ENCODE measurements at places on chromosomes 2 and 18. TPM values are rescaled to one million over a fixed set of nuclear protein-coding genes. Genes with fewer than 3 reads are reported as not detected.
A peak's percentile ranks its signal among the peaks of the same experiment; 100 is the strongest.

GRCh38 chr2:76280686-76281085 is 570.0 kb upstream of the GCFC2 start:
- ATAC-seq: peak; percentile 92

DNA sequence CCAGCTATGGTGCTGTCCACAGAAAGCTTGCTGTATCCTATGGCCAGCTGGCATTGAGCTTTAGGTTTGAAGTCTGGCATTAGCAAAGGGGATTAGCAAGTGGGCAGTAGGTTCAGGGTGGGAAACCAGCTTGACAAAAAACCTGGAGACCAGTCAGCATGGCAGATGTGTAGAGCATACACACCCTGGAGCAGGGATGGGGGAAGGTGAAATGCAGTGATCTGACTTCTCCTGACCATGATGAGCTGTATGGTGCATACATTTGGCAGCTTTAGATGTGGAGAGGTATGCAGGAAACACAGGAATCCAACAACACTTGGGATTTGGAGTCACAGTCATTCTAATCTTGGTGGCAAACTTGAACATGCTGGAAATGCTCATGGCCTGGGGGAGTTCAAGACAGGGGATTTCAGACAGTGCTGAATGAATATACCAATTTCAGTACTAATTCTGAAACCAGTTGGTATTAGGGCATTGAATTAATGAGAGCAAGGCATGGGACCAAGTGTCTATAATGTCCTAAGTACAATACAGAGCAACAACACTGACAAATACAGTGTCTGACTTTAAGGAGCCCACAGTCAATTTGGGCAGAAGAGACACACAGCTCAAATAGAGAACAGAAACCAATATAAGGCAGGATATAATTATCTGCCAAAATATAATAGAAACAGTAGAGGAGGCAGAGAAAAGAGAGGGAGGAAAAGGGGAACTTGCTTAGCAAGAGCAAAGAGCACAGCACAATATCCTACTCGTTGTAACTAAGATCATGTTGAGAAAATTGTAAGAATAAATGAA is 11.8 kb downstream of the ARHGAP15 start:
- no peak for ATAC-seq

AP1S3 gene
- total RNA-seq: 2.5 TPM

DNA sequence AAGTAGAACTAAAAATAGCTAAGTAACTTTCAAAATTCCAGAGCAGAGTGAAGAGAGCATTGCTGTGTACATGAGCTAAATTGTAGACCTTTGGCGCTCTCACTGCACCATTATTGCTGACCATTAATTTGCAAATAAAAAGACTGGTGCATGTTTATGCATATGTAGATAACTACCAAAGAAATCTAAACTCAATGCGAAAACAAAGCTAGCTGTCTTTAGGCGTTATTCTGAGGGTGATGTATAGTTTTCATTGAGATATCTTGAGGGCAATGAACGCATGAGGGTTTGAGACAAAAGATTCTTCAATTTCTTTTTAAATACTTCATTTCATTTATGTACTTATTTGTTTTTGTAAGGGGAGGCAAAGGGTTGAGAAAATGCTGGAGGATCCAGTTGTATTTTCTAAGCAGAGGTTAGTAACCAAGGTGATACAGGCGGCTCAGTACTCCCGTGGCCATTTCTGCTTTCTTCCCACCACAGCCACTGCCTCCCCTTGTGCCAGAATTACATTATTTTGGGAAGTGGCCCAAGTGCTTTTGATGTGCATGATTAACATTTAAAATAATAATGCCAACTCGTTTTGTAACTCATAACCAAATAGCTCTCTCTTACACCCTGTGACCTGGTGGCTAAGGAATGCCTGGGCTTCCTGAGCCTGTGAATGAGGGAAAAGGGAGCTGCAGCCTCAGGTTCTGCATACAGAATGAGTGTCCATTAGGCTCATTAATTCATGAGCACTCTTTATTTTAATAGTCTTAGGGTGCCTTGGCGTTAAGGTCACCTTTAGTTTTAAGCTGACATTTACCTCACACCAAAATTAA is 797.8 kb upstream of the GYPC start:
- no peak for ATAC-seq

DNER gene
- 46.9 TPM for total RNA-seq

RETSAT gene
- total RNA-seq: 9.6 TPM

DNA sequence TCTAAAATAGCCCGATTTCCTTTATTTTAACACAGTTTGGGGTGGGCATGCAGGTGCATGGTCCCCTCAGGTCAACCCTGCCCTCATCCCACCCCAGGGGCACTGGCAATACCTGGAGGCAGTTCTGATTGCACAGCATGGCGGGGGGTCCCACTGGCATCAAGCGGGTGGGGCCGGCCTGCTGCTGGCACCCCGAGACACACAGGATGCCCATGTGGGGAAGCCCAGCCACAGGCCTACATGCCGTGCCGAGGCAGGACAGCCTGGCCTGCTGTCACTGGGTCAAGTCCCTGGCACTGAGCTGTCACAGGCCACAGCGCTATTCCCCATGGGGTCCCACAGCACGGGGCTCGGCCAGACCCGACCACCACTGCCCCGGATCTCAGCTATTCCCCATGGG is 11.9 kb upstream of the KCNG2 start:
- ATAC-seq: no peak

SFXN5 gene
- total RNA-seq: 31.7 TPM

- no peak for ATAC-seq
Measured at GRCh38 chr2:215369181-215369760, 57.4 kb downstream of the ATIC start.

GRCh38 chr18:50679056-50679455 is 119.2 kb downstream of the MAPK4 start:
- ATAC-seq: peak; percentile 80
